Left kidney (tissue), 8 donors: ENCODE measurements at places on chromosomes 13 and 19. TPM values are rescaled to one million over a fixed set of nuclear protein-coding genes. Genes with fewer than 3 reads are reported as not detected.
A peak's percentile ranks its signal among the peaks of the same experiment; 100 is the strongest.

TEX26 gene
- polyA plus RNA-seq: 1.7 TPM

SBK2 gene
- polyA plus RNA-seq: 1.1 TPM

CD33 gene
- polyA plus RNA-seq: 3.0 TPM

CEBPA gene
- polyA plus RNA-seq: 4.3 TPM

LCP1 gene
- polyA plus RNA-seq: 9.2 TPM

DNA sequence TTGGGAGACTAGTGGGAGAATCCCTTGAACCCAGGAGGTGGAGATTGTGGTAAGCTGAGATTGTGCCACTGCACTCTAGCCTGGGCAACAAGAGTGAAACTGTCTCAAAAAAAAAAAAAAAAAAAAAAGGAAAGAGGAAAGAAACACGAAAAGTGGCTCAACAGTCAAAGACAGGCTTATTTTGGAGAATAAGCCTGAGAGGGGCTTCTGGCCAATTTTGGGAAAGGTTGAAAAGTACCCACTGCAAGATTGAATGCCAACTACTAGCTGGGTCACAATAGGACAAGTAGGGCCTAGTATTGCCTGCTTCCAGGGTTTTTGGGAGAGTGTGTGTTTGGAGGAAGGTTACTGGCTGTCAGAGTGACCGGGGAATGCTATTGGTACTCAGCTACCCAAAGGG, 17.2 kb downstream of the FBXO17 start:
- DNase-seq: no peak

GRCh38 chr13:91302111-91302510, 45.4 kb upstream of the MIR17HG start:
- no peak for DNase-seq

DNA sequence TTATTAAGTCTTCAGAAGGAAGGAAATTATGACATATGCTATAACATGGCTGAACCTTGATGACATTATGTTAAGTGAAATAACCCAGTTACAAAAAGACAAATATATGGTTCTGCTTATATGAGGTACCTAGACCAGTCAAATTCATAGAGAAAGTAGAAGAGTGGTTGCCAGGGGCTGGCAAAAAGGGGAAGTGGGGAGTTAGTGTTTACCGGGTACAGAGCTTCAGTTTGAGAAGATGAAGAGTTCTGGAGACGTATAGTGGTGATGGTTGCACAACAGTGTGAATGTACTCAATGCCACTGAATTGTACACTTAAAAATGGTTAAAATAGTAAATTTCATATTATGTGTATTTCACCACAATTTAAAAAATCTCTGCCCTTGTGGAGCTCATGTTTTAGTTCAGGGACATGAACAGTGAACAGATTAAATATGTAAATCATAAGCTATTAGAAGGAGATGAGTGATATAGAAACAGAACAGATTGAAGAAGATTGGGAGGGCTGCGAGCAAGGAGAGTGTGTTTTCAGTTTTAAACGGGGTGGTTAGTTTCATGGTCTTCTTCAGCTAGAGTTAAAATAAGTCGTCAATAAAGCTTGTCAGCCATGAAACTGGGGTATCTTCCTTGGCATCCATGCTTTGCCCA, 355.2 kb downstream of the KCNRG start:
- DNase-seq: no peak

DNA sequence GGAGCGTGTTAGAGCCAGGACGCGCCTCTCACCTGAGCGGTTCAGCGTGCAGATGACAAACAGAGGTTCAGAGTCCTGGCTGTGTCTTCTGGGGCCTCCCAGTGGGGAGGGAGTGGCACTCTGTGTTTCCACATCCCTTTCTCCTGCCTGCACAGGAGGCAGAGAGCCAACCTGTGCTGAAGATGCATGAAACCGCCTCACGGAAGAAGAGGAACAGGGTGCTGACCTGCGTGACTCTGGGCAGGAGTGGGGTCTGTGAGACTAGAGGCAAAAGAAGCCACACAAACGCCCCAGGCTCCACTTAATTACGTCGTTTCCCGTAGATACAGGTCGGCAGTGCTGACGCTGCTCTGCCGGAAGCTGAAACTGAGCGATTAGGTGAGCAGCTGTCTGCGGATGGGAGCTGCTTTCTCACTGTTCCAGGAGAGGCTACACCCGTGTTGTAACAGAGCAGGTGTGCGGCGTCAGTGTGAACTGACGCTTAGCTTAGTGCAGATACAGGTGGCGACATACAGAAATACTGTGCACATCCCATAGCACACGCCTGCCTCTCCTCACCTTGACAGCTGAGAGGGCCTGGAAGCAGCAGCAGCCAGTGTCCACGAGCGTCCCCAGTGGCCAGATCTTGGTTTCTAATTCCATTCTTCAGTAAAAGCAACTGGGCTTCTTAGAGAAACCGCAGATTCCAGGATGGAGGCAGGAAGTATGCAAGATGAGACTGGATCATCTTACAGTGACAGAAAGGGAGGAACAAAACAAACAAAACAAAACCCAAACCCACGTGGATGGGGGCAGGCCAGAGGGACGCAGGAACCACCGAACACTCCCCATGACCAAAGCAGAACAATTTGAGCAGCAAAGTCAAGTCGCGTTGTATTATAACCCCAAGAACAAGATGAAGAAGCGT, 37.7 kb upstream of the MCF2L start:
- DNase-seq: peak; percentile 86

- DNase-seq: no peak
Measured at GRCh38 chr13:58579468-58579867, 947.9 kb downstream of the PCDH17 start.

DNA sequence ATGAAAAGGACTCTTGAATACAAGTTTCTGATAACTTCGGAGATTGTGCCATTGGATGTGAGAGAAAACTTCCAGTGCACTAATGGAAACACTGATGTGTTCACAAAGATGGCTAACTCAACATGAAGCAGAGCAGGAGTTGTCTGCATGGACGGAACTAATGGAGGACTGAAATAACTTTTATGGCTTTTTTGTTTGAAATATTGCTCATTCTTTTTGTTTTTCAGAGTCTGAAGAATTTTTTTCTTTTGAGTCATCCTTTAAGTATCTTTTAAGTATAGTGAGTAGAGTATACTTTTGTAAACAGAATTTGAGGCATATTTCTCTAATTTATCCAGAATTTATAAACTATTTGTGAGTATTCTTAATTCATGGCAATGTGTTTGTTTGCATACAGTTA, 25.7 kb downstream of the CRYL1 start:
- no peak for DNase-seq

DNA sequence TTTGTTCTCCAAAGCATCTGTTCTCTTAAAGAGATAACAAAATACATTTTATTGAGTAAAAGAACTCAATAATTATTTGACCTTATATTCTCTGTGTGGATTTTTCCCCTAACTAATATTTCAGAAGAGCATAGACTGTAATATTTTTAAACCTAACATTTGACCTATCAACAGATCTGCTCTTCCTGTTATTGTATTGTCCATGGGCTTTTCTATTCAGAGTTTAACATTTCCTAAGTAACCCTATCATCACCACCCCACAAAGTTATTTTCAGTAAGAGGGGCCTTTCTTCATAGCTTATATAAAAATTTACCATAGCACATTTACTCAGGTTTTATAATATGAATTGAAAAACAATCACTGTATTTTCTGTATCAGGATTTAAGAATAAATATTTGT, 17.5 kb downstream of the POLR1D start:
- DNase-seq: no peak

GRCh38 chr19:27974082-27974513, 1238.9 kb downstream of the UQCRFS1 start:
- no peak for DNase-seq

GRCh38 chr13:50132904-50133357, 117.7 kb downstream of the KCNRG start:
- peak; percentile 39 for DNase-seq
